ENCODE measurements at places on chromosomes 7 and 10. TPM values are rescaled to one million over a fixed set of nuclear protein-coding genes. Genes with fewer than 3 reads are reported as not detected.

PLOD3 gene
- 106 TPM for polyA plus RNA-seq

AKR1C8 gene
- not detected for polyA plus RNA-seq

VWC2 gene
- polyA plus RNA-seq: not detected

PTPRN2 gene
- polyA plus RNA-seq: 0.54 TPM

DNA sequence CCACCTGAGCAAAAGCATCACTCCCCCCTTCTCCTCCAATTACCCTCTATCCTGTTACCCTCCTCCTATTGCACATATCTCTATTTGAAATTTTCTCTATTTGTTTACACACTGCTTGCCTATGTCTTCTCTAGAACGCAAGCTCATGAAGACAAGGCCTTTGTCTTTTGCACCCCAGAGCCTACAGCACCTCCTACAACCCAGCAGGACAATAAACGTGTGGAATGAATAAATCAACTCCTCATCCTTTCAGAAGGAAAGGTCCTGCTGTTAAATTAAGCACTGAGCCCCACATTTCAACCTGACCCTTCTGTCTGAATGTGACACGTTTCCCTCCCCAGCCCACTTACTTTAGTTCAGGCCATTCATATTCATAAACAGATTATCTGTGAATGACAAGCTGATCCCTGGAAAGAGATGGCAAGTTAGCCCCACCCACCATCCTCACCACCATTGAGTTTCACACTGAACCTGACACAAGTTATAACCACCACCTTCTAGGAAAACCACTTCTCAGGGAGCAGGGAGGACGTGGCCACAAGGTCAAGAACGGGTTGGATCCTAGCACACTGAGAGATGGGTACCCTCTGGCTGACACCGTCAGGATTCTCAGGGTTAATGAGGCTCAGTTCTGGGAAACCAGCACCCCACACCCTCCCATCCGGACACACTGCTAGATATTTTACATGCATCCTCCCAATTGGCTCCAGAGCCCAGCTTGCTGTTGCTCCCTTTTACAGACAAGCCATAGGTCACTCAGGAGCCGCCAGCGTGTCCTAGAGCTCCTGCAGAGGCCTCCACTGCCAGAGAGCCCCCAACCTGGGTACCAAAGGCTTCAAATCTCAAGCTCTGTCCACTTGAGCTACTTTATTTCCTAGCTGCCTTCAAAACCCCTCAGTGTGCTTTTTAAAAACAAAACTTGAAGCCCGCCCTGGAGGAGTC is 934 bp downstream of the PRTFDC1 start:
- peak; percentile 81 for DNase-seq

GRCh38 chr10:590721-591120 is 98.7 kb downstream of the DIP2C start:
- no peak for DNase-seq

- no peak for DNase-seq
Observed at GRCh38 chr10:120715171-120715570, 136.0 kb upstream of the WDR11 start.

- no peak for DNase-seq
Observed at GRCh38 chr10:5442065-5442989, 30.0 kb downstream of the NET1 start.
